ENCODE measurements at places on chromosomes 11 and 22. TPM values are rescaled to one million over a fixed set of nuclear protein-coding genes. Genes with fewer than 3 reads are reported as not detected.

The PLEKHB1 gene
- 0.63 TPM for total RNA-seq

The NLRX1 gene
- total RNA-seq, result 10.9 TPM

The DERL3 gene
- 0.42 TPM for total RNA-seq

The RTN4R gene
- 15.5 TPM for total RNA-seq

The APOA5 gene
- total RNA-seq, result not detected

The GAL3ST3 gene
- total RNA-seq, result not detected

The CADM1 gene
- total RNA-seq, result 24.8 TPM

The FDXACB1 gene
- 1.4 TPM for total RNA-seq

The PATE2 gene
- total RNA-seq, result not detected

The SYCE3 gene
- 0.22 TPM for total RNA-seq

Measured in A549 treated with AZD2906 at 1 μM for 4 hours (cell line).